ENCODE measurements at places on chromosomes 2 and 18. TPM values are rescaled to one million over a fixed set of nuclear protein-coding genes. Genes with fewer than 3 reads are reported as not detected.

CNTNAP5 gene
- total RNA-seq: not detected

REG1B gene
- total RNA-seq: 4.2 TPM

DNA sequence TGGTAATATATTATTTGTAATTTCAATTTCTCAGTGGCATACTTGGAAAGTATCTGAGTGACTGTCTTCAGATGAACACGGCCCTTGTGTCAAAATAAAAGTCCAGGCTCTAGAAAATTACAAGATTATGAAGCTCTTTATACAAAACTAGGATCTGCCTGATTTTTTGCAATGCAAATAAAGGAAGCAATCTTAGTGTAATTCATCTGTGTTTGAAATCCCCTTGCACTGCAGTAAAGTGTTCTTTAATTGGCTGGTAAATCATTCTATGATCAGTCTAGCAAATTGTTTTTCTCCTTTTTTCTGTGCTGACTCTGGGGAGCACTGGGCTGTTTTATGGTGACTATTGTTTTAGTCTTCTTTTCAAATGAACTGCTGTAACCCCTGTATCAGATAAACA is 1039.0 kb downstream of the SOCS6 start:
- H3K27me3 ChIP-seq: no peaks in the 10 kb centered on the region
- no peak overlapping the region for H3K4me3 ChIP-seq
- H3K27ac ChIP-seq: no peak overlapping the region
- no peaks in the 10 kb centered on the region for H3K4me1 ChIP-seq
- no peaks in the 10 kb centered on the region for H3K36me3 ChIP-seq

KCNG3 gene
- 1.5 TPM for total RNA-seq

IL36B gene
- total RNA-seq: not detected

- H3K27ac ChIP-seq: no peak overlapping the region
- no peaks in the 10 kb centered on the region for H3K36me3 ChIP-seq
- H3K27me3 ChIP-seq: no peaks in the 10 kb centered on the region
- no peak overlapping the region for H3K4me3 ChIP-seq
Measured at GRCh38 chr2:178395295-178395694, 55.7 kb downstream of the PRKRA start.

DNA sequence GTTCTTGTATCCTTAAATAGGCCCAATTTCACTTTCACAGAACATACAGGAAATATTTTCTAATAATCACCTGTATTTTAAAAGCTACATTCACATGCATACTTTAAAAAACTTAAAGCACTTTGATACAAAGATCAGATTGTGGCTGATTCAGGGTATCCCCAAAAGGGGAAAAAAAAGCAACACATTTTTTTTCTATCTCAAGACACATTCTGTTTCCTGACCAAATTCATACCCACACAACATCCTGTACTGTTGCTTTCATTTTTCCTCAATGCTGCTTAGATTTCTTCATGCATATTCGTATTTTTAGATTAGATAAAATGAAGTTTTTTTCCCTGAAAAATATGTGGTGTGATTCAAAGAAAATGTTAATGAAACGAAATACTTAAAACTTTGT is 122.5 kb downstream of the TMEFF2 start:
- no peaks in the 10 kb centered on the region for H3K36me3 ChIP-seq
- no peaks in the 10 kb centered on the region for H3K27me3 ChIP-seq
- H3K4me3 ChIP-seq: no peak overlapping the region
- no peak for DNase-seq
- H3K4me1 ChIP-seq: no peaks in the 10 kb centered on the region

SFTPB gene
- total RNA-seq: 13.3 TPM

- no peaks in the 10 kb centered on the region for H3K4me1 ChIP-seq
- DNase-seq: no peak
- H3K36me3 ChIP-seq: no peaks in the 10 kb centered on the region
- H3K27me3 ChIP-seq: no peaks in the 10 kb centered on the region
- no peak overlapping the region for H3K4me3 ChIP-seq
Measured at GRCh38 chr18:4360221-4360715, 94.8 kb downstream of the DLGAP1 start.

- no peak for DNase-seq
- no peak overlapping the region for H3K4me3 ChIP-seq
- H3K36me3 ChIP-seq: no peaks in the 10 kb centered on the region
- no peaks in the 10 kb centered on the region for H3K27me3 ChIP-seq
- no peaks in the 10 kb centered on the region for H3K4me1 ChIP-seq
Measured at GRCh38 chr18:64116571-64117175, 32.2 kb downstream of the LINC00305 start.

DNA sequence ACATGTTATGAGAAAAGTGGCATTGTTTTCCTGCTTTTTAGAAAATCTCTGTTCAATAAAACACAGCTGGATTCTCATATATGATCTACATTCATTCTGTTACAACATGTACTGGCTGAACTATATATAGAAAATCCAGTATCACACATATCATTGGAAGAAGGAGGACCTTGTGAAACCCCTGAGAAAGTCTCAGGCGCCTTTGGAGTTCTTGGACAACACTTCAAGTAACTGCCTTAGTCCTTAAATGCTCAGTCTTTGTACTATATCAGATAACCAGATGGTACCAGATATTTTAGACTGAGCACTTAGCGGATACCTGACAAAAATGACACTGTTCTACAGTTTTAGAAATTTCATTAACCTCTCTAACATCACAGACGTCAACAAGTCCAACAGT is 72.2 kb downstream of the ACVR1 start:
- H3K27ac ChIP-seq: no peak overlapping the region
- DNase-seq: no peak
- H3K27me3 ChIP-seq: no peaks in the 10 kb centered on the region
- H3K4me1 ChIP-seq: no peaks in the 10 kb centered on the region

GRCh38 chr2:231341100-231341499 is 54.4 kb upstream of the B3GNT7 start:
- no peak overlapping the region for H3K27ac ChIP-seq
- H3K27me3 ChIP-seq: no peaks in the 10 kb centered on the region
- DNase-seq: no peak

DNA sequence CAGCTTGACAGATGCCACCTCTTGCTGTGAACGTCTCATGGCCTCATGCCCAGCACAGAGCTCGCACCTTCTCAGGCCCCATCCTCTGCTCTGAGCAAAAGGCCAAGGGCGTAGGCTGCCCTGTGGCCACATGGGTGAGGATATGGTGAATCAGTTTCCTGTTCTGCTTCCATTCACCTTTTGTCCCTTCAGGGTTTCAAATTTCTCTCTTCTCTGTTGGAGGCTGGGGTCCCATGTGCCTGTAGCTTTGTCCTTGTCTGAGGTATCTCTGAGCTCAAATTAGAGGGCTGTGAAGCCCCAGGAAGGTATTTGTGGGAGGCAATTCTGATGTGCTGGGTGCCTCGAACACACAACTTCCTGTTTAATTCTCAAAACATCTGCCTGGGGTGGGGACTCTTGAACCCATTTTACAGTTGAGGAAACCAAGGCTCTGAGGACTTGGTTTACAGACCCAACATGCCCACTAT is 29.0 kb downstream of the ZAP70 start:
- no peak overlapping the region for H3K27ac ChIP-seq
- no peaks in the 10 kb centered on the region for H3K36me3 ChIP-seq
- H3K27me3 ChIP-seq: no peaks in the 10 kb centered on the region

DNA sequence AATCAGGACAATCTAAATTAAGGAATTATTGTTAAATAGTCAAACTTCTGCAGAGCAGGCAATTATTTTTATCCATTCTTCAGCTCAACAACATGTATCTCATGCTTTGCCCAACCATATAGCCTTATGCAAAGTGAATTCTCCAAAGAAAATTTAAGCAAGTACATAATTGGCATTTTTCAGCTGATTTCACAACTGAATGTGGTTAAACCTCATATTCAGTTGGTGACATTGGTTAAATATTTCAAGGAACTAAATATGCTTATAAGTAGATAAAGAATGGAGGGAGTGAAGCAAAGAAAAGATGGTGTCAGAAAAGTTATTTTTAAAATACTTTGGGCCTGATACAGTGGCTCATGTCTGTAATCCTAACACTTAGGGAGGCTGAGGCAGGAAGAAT is 816.2 kb downstream of the NRXN1 start:
- H3K4me1 ChIP-seq: no peaks in the 10 kb centered on the region
- no peaks in the 10 kb centered on the region for H3K27me3 ChIP-seq

GRCh38 chr2:126831234-126832005 is 67.3 kb upstream of the TEX51 start:
- H3K4me3 ChIP-seq: no peak overlapping the region
- no peak for DNase-seq
- H3K4me1 ChIP-seq: no peaks in the 10 kb centered on the region
- H3K27ac ChIP-seq: no peak overlapping the region

- H3K27ac ChIP-seq: no peak overlapping the region
- no peaks in the 10 kb centered on the region for H3K27me3 ChIP-seq
- no peak overlapping the region for H3K4me3 ChIP-seq
- H3K36me3 ChIP-seq: no peaks in the 10 kb centered on the region
- no peak for DNase-seq
- H3K4me1 ChIP-seq: no peaks in the 10 kb centered on the region
Measured at GRCh38 chr2:180374502-180375281, 367.6 kb upstream of the CWC22 start.

- no peak for DNase-seq
- H3K36me3 ChIP-seq: peaks cover 19% of the 10 kb centered on the region
- no peak overlapping the region for H3K27ac ChIP-seq
- H3K27me3 ChIP-seq: no peaks in the 10 kb centered on the region
- H3K4me1 ChIP-seq: no peaks in the 10 kb centered on the region
Measured at GRCh38 chr2:189802396-189802912, 18.2 kb downstream of the PMS1 start.

DNA sequence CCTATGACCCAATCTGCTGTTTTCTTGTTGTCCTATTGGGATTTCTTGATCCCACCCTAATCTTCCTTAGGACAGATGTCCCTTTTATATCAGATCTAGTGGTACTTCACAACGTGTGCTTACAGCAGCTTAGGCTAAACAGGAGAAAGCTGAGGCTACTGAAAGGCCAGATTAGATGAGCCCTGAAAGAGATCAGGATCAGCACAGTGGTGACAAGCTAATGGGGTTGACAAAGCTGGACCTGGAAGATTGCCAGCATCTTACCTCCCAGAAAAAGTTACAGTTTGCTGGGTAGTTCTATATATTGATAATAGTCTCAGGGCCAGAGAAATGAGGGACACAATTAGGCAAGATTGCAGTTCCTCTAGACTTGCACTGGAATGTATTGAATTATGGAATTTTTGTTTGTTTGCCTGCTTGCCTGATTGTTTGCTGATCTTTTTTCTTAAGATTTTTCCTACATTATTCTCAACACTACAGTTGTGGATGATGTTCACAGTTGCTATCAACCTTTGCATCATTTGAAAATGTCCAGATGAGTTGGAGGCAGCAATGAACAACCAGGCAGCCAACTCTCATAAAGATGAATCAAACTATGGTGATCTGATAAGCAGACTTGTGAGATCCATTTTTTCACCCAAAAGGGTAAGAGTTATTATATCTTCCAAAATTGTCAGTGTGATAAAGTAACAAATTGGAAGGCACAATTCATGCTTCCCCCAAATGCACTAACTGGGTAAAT is 49.1 kb upstream of the PIK3C3 start:
- DNase-seq: no peak
- H3K36me3 ChIP-seq: no peaks in the 10 kb centered on the region
- no peaks in the 10 kb centered on the region for H3K4me1 ChIP-seq
- H3K4me3 ChIP-seq: no peak overlapping the region
- 0 out of 2 replicates have a peak, but pooled peaks cover 4% of the 10 kb centered on the region for H3K27me3 ChIP-seq
- H3K27ac ChIP-seq: no peak overlapping the region

PMS1 gene
- total RNA-seq: 53.2 TPM

- DNase-seq: no peak
- H3K27ac ChIP-seq: no peak overlapping the region
- no peaks in the 10 kb centered on the region for H3K36me3 ChIP-seq
Measured at GRCh38 chr2:101706819-101707177, 9.3 kb downstream of the MAP4K4 start.

CCL20 gene
- total RNA-seq: 0.30 TPM

GRCh38 chr18:9849407-9850283 is 36.1 kb upstream of the TXNDC2 start:
- H3K36me3 ChIP-seq: no peaks in the 10 kb centered on the region
- H3K27me3 ChIP-seq: no peaks in the 10 kb centered on the region
- no peak overlapping the region for H3K4me3 ChIP-seq
- no peak for DNase-seq
